ENCODE measurements at places on chromosomes 16 and 17.

DNA sequence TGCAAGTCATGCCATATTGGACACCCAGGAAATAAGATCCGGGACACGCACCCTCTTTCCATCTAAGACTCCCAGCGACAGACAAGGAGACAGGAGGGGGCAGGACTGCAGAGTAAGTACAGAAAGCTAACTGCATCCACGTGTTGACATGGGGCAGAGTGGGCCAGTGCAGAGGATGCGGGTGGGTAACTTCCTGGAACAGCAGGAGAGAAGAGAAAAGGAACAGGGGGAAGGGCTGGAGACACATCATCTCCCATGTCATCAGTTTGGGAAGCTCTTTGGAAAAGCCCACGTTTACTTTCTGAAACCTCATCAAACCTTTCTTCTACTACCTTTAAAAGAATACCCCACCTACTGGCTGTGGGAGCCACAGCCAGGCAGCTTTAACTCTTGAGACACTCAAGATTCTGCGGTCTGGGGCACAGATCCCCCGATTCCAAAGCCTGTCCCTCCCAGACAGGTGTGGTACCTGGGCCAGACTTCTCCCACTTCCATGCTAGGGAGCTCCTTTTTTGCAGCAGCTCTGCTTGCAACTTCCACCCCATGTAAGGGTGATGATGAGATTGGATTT is 273.5 kb upstream of the RPL38 start:
- DNase-seq, result no peak

DNA sequence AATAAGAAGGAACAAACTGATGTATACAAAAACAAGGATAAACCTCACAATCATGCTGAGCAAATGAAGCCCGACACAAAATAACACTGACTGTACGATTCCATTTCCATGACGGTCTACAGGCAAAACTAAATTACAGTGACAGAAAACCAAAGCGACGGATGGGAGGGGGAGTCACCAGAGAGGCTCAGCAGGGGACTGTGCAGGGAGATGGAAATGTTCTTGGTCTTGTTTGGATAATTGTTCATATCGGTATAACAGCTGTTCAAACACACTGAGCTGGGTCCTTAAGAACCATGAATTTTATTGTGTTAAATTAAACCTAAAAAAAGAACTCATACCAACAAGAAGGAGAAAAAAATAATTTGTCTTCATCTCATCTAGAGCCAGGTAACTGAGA is 97.8 kb downstream of the NXN start:
- DNase-seq, result no peak

GRCh38 chr16:14531101-14531500 is 99.0 kb downstream of the PARN start:
- no peak for DNase-seq

DNA sequence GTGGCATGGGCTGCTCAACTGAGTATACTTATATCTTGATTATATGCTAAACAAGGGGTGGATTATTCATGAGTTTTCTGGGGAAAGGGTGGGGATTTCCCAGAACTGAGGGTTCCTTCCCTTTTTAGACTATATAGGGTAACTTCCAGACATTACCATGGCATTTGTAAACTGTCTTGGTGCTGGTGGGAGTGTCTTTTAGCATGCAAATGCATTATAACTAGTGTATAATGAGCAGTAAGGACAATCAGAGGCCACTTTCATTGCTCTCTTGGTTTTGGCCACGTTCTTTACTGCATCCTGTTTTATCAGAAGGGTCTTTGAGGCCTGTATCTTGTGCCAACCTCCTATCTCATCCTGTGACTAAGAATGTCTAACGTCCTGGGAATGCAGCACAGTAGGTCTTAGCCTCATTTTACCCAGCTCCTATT is 12.0 kb downstream of the PRR11 start:
- no peak for DNase-seq

DNA sequence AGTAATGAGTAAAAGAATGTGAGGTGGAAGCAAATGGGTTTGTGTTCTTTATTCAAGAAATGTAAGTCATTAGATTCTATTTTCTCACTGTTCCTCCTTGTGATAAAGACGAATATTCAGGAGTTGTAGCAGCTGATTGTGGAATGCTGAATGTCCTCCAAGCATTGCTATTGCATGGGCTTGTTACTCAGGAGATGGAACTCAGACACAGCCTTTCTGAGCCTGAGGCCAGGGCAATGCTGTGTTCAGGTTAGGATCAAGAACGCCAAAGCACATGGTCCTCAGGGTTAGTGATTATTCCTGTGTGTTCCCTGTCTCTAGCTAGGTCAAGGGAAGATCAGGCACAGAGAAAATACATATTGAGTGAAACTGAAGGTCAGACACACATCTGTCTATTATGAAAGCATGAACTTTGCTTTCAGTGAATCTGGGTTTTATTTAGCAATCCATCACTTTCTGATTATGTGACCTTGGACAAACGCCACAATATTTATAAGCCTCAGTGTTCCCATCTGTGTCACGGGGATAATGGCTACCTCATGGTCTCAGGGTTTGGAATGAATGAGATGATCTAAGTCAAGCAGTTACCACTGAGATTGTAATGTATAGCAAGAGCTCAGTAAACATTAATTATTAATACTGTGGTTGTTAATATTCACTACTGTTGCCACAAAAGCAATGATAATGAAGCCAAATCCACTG is 426.8 kb upstream of the DYNLRB2 start:
- DNase-seq, result no peak
